ENCODE measurements at places on chromosomes 7 and 10.

- no peak for DNase-seq
Observed at GRCh38 chr7:81632418-81632817, 137.4 kb downstream of the HGF start.

DNA sequence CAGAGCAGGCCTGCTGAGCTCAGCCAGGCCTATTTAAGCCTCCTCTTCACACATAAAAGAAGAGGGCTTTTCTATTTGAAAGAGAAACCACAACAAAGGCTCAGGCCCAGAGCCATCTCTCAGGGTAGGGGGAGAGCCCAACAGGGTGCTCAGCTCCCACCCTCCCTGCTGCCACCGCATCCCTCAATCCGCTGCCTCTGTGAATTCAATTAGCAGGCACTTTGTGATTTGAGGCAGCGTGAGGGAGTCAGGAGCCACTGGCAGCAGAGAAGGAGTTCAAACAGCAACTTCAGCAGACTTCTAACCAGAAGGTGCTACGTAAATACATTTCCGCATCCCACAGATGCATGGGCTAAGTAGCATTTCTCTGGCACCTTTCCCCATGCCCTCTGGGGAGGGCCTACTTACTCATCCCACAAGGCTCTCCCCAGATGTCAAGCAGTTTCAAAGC, 45.2 kb downstream of the LRRC20 start:
- no peak for DNase-seq

GRCh38 chr7:43479543-43479942, 103.4 kb upstream of the STK17A start:
- DNase-seq: no peak

GRCh38 chr10:6300106-6300783, 97.5 kb downstream of the PFKFB3 start:
- DNase-seq: no peak

- DNase-seq: no peak
Observed at GRCh38 chr10:102434394-102435132, 2.2 kb upstream of the CUEDC2 start.

- DNase-seq: no peak
Observed at GRCh38 chr10:113712755-113713639, 33.3 kb downstream of the CASP7 start.

- no peak for DNase-seq
Observed at GRCh38 chr7:135620980-135621850, 41.1 kb upstream of the STMP1 start.

GRCh38 chr7:12091231-12091630, 119.9 kb upstream of the TMEM106B start:
- DNase-seq: no peak

DNA sequence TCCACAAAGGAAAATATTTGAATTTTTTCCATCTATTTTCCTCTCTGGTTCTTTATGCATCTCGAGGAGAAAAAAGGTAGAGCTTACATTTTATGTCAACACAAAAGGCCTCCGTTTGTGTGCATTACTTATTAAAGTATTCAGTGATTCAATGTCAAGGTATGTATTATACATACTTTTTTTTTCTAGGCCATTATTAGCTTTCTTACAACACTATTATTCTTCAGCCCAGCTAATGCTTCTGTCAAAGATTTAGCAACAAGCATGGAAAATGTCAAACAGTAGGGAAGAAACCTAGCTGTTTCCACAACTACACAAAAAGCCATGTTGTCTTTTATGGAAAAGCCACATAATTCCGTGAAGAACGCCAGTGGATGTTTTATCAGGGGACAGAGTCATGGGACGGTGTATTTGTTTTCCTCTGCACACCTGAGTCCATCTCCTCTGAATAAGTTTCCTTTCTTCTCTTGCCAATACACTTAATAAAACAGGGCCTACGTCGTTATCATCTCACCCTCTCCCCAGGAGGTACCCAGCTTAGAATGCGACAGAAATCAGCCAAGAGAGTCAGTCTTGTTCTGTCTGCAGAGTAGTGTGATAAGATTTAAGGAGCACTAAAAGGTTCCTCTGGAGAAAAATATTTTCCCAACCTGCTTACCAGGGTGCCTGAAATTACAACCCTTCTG, 209.7 kb upstream of the AUTS2 start:
- no peak for DNase-seq

- DNase-seq: no peak
Observed at GRCh38 chr7:142788303-142789289, 17.8 kb downstream of the PRSS2 start.

GRCh38 chr7:10803720-10804119, 170.0 kb upstream of the PHF14 start:
- no peak for DNase-seq

DNA sequence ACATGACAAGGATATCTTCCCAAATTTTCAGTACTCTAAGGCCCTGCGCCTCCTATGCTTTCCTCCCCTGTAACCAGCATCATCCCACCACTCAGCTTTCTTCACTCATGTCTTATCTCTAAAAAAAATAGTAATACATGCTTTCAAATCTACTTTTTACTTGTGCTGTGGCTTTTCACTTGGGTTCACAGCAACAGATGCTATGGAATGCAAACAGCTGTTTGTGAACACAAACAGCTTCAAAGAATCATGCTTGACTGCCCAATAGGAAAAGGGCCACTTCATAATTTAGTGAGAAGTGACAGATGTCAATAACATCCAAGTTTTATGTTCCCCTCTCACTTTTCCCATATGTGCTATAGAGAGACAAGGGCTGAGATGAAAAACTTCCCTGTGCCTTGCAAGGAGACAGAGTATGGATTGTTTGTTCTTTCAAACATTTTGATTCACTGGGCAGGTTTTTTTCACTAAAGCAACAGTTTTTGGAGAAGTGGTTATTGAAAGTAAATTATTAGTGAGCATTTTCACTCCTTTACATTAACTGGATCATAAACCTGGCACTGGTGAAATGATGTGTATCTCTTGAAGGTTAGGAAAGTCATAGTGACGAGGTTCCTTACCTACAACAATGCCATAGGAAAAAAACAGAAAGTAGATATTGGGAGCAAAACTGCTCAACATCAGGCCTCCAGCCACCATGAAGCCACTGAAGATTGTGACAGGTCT, 37.3 kb downstream of the SLC16A9 start:
- DNase-seq: no peak

DNA sequence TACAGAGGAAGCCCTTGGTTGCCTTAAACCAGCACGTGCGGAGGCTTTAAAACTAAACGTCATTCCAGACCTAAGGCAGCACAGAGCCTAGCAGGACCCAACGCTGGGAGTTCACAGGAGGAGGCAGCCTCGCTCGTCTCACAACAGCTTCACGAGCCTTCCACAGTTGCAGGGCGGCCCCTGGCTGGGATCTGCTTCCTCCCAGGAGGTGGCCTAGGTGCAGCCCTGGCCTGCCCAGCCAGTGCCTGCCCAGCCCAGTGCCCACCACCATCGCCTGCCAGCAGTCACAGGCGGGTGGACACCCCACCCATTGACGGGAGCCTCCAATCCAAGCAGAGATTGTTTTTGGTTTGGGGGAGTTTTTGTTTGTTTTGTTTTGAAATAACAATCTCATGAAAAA, 96.5 kb downstream of the PTPRN2 start:
- DNase-seq: no peak

- DNase-seq: no peak
Observed at GRCh38 chr10:11670381-11670780, 58.9 kb upstream of the USP6NL start.

DNA sequence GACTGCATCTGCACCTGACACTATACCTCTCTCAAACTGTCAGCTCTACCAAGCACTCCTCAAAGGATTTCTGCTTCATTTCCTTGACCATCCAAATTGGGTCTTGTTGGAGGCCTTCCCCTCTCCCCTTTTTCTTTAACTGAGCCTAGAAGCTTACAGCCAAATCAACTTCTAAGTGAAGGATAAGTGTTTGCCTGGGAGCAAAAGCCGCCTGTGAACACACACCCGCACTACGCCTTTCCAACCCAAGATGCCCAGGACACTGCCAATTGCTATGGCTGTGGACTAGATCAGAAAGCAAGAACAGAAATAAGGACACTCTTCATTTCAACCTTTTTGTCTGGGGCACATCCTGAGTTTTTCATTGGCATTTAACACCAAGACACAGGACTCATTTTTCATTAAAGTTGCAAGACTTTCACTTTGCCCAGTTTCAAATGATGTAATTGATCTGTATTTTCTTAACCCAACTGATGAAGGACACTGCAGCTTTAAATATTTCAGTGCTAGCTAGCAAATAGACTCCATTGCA, 52.8 kb downstream of the CPEB3 start:
- DNase-seq: no peak

DNA sequence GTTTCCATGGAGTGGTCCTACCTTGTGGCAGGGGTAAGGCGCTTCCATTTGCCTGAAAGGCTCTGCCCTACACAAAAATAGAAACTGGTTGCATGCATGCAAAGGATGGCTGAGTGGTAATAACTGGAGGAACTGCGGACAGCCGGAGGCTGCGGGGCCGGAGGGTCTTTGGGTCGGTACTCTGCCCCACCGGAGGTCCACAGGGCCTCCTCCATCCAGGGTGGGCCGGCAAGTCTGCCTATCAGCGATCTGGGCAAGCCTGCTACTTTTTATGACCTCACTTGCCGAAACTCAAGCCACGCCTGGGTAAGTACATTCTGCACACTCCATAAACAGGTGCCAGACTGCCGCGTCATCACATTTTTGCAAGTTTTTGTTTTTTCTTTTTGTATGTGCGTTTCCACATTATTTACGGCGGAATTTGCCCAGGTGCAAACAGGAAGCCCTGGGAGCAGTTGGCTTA, 30.0 kb downstream of the TACC2 start:
- DNase-seq: no peak

- no peak for DNase-seq
Observed at GRCh38 chr7:88835147-88835728, 39.7 kb upstream of the TEX47 start.

DNA sequence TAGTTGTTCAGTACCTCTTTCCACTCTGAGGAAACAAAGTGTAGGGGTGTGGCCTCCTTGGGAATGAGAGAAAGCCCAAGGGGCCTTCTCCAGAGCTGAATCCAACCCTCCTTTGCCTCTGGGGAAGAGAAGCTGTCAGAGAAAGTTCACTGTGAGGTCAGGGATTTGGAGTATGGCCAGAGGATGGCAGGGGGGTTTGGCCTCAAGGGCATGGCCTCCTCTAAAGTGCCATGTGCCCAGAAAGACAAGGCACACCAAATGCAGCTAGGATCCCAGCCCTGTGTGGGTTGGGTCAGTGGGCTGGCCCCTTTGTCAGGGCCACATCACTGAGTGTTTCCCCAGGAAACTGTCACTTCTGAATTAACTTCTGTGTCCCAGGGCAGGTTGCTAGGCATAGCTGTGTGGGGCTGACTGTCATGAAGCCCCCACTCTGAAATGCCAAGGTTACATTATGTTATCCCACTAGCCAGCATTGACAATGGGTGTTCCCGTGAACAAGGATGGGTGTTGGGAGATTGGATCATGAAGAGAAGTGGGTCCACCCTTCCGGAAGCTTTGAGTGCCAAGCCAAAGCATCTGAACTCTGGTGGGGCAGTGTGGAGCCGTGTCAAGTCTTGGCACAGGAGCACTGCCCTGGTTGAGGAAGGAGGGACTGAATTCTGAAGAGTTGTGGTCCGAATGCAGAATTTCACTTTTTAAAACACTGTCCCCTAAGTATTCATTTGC, 123.3 kb downstream of the ZMIZ1 start:
- DNase-seq: no peak

DNA sequence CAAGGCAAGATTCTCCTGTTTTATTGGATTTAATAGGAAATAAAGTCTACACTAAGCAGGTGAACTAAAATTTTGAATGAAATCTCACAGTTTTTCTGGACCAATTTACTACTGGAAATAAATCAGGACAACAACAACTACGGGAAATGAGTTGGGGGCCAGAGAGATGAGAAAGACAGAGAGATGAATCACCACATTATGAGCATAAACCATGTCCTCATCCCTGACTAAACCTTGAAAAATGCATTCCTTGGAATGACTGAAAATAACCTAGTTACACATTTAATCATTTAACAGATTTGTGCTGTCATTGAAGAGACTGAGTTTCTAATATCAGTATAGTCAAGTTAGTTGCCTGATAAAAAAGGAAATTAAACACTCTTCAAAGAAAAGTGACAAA, 608.4 kb upstream of the KCND2 start:
- DNase-seq: no peak

All from cortex of kidney (tissue), 1 donor.